ENCODE measurements at places on chromosomes 2 and 18.

GRCh38 chr2:191637182-191638078, 40.5 kb upstream of the NABP1 start:
- no peak for DNase-seq

DNA sequence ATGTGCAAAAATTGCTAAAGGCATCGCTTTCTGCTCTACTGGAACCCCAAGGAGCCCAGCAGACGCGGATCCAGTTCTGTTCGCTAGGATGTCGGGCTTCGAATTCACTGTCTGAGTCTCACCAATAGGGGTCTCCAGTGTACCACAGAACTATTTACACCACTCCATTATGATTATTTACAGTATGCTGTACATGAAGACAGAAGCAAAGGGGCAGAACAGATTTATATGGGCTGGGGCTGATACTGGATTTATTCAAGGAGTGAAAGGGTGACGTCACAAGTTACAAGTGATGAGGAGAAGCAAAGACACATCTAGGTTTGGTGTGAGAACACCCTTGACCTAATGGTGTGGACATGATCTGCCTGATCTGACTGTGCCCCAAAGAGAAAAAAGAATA, 185.3 kb upstream of the ATP5MC3 start:
- DNase-seq = peak; percentile 61

GRCh38 chr2:154709215-154709614, 10.7 kb downstream of the KCNJ3 start:
- DNase-seq = no peak

DNA sequence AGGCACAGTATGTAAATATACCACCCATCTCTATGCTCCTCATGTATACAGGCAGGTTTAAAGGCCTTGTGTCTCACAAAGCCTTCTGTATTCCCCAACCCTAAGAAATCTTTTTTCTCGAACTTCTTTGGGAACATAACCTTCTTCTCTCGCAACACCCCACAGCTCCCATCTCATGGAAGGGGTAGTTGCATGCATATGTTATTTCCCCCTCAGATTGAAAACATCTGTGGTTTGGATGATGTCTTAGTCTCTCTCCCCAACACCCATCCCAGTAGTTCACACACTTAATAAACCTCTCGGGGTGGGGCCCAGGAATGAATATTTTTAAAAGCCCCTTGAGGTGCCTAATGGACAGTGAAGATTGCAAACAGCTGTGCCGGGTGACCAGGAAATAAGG, 21.0 kb upstream of the HDAC4 start:
- DNase-seq = no peak

GRCh38 chr2:42843611-42844010, 51.2 kb upstream of the HAAO start:
- no peak for DNase-seq

GRCh38 chr2:126392889-126393288, 263.1 kb upstream of the GYPC start:
- no peak for DNase-seq

DNA sequence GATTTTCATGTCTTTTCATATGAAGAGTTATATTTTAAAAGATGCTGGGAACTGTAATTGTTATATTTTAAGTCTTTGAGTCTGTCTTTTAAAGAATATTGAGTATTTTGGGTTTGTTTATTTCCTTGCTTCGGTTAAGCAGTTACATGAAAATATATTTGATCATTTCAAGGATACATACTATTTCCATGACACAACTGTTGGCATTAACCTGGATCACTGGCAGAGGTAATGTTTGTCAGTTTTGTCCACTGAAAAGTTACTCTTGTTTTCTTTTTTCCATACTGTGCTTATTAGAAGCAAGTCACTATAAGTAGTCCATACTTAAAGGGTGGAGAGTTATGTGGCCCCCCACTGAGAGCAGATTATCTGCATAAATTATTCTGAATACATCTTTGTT, 1142.0 kb upstream of the TMEFF2 start:
- DNase-seq = no peak

GRCh38 chr2:242075696-242076095, 206.2 kb downstream of the RTP5 start:
- peak; percentile 27 for DNase-seq

DNA sequence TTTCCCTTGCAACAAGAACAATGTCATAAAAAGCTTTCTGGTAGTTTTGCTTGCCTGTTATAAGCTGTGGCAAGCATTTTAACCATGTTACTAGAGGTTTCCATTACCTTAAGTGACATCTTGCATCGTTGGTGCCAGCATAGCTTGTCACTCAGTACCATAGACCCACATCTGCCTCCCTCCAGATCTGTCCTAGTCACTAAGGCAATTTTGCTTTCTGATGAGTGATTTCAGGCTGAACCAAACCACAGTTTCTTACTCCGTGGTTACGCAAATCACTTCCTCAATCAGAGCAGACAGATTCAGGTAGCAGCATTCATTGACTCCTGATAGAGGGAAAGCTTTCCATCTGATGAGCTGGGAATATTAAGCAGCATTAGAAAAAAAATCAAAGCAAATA, 1057.5 kb upstream of the FAM98A start:
- no peak for DNase-seq

Data from COR-L47 (cell line).